Cardiac fibroblast (primary cell): ENCODE measurements at places on chromosomes 5 and 9.

- DNase-seq: no peak
Measured at GRCh38 chr9:121822093-121823085, 171.0 kb downstream of the DAB2IP start.

DNA sequence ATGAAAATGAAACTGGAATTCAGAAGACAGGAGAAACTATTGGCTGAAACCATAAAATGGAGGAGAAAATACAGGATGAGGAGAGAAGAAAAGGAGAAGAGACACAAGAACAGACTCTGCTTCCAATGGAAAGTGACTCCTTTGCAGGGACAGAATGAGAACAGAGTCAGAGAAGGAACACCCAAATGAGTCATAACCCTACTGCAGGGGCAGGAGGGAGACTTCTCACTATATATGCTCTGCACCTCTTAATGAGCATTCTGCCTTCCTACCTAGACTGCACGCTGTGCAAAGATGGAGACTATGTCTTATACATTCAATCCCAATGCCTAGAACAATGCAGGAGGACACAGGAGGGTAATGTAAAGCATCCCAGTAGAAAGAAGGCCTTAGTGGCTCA is 2.1 kb downstream of the SAXO1 start:
- peak; percentile 37 for DNase-seq

DNA sequence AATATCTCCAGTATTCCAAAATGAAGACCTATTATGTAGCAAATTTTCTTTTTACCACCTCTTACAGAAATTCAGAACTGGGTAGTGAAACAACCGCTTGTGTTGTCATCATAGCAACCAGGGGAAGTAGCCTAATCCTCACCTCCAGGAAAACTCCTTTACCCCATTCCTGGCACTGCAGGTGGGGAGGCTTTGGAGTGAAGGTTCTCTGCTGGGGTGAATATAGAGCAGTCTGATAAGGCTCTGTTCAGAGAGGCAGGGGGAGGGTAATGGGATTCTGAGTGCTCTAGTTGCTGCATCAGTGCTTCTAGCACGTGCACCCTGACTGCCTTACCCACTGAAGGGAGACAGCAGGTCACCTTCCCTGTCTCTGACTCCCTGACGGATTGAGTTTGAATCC is 116.2 kb downstream of the MAN2A1 start:
- DNase-seq: no peak

- DNase-seq: no peak
Measured at GRCh38 chr5:147675168-147675567, 107.4 kb downstream of the JAKMIP2 start.

DNA sequence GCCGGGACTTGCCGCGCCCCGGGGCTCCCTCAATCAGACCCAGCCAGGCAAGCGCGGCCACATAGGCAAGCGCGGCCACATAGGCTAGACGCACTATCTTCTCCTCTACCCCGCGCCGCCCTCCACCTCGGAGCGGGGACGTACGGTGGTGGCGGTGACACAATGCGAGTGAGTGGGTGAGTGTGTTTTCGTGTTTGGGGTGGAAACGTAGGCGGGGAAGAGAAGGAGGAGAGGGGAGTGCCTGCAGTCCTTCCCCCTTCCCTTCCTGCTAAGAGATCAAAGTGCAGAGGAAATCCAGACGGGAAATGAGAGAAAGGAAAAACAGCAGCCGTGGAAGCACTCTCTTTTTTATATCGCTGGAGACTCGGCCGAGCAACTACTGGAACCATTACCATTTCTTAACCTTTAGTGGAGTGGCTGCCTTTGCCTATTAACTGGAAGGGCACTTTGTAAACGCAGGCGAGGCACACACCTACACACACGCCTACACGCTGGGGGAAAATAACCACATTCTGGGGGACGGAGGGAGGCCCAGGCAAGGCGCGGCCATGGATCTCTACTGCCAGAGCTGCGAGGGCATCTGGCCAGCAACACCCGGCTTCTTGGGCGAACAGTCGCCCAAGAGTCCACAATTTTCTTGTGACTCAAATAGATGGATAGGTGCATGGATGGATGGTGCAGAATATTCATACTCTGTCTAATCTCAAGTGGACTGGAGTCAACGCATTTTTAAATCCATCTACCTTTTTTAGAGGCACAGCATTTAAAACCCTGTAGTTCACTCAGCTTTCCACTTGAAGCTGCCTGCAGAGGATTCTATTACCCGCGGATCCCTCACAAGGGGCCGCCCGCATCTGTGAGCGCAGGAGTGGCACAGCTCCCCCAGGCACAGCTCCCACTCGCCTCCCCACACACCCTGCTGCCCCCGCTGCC is 2.1 kb downstream of the EDIL3 start:
- peak; percentile 65 for DNase-seq

GRCh38 chr5:219991-220390 is 1.9 kb downstream of the SDHA start:
- peak; percentile 12 for DNase-seq

DNA sequence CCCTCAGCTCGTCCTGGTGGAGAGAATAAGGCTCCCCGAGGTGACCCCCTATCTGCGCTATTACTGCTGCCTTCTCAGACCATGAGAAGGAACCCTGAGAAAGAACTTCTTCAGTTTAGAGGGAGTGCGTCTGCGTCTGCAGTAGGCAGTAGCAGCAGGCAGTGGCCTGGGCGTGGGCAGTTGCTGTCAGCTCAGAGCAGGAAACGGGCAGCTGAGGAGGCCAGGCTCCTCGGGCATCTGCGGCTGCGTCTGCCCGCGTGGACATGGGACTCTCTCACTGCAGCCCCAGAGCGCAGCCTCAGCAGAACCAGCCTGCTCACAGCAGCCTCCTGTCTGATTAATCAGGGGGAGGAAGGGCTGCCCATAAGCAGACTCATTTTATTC is 49.8 kb upstream of the FCN1 start:
- DNase-seq: peak; percentile 1

DNA sequence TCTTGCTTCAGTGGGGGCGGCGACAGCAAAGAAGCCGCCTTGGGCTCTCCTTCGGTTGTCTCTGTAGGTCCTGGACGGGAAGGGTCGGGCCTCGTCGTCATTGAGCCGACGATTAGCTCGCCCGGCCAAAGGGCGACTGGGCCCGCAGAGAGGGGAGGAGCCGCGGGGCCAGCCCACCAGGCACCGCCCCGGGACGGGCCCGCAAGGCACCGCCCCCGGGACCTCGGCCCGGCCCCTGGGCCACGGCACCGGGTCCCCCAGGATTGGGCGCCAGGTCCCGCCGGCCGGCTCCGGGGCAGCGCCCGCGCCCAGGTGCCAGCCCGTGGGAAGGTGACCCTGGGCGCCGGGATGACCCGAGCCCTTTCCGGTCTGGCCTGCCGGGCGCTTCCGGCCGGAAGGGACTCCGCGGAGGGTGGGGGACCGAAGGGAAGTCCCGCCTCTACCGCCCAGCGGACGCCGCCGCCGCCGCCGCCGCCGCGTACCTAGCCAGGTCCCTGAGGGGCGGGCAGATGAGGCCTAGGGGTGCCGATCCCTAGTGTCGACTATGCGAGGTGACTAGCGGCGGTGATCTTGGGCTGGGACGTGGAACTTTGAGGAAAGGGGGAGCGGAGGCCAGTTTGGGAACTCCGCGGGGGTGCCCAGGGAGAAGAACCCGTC is at the start of the genes GBA2 and RGP1:
GBA2 (minus strand) TSS at position 371 of the 657 bp plus-strand sequence. CDS start 524 bp downstream, outside the sequence.
RGP1 (plus strand) TSS at position 430 of the 657 bp plus-strand sequence. CDS start 469 bp downstream, outside the sequence.
- peak; percentile 61 for DNase-seq

DNA sequence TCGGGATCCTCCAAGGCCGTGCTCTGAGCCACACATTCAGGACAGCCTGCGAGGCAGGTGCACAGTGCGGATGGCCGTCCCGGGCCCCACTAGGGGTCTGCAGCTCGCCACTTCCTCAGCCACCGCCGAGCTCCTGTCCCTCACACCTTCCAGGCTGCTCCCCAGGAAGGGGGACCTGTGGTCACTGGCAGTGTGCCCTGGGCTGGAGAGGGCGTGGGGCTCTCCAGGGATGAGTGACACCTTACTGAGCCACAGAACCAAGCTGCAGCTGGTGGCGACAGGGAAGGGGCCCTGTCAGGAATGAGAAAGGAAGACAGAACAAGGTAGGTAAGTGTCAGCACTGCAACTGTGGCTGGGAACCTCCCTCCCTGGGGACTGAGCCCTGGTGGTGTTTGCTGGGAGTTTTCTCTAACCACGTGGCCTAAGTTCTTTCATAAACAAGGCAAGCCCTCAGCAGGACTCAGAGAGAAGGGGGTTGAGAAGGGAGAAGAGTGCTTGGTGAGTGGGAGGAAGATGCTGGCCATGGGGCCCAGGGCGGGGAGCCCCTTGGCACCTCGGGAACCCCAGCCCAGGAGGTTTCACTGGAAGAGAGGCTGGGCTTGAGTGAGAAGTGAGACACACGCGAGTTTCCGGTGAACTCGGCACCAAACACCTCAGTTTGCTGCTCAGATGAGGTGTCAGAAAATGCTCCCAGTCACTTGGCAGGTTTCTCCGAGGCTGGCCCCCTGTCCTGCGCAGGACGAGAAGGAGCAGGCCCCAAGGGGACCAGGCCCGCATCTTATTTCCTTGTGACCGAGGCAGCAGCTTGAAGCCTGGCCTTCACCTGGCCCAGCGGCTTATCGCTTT is 5.2 kb downstream of the IL13 start:
- DNase-seq: no peak

DNA sequence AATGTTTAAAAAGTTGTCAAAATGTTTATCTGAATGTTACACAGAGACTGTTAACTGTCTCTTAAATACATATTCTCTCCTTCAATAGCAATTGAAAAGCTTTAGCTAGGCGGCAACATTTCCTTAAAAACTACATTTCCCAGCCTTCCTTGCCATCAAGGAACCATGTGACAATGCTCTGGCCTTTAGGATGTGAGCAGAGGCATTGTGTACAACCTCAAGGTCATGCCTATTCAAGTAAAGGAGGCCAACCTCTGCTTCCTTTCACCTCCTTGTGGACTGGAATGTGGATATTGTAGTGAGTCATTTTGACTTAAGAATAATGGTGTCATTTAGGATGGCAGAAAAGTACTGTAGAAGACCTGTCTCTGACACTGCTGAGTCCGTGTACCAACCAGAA is 23.7 kb upstream of the MROH2B start:
- DNase-seq: peak; percentile 69

- DNase-seq: no peak
Measured at GRCh38 chr5:175550055-175550805, 71.9 kb downstream of the SFXN1 start.

- DNase-seq: no peak
Measured at GRCh38 chr9:134942011-134942787, 24.5 kb upstream of the FCN1 start.

- DNase-seq: no peak
Measured at GRCh38 chr9:93829271-93830011, 125.7 kb downstream of the BARX1 start.

- no peak for DNase-seq
Measured at GRCh38 chr9:13967438-13967837, 346.5 kb downstream of the NFIB start.

DNA sequence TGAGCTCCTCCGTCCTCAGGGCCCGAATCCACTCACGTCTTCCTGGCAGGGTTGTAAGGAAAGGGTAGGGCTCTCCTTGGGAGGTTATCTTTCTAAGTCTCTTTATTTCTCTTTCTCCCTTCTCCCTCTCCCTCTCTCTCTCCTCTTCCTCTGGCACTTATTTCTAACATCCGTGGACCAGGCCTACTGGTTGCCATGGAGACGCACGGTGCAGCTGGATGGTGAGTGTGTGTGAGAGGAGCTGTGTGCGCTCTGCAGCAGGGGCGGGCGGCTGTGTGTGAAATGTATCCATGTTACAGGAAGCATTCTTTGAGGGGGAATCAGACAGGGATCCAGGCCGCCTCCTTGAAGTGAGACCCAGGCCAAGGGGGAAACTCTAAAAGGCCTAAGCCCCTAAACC is 32.2 kb downstream of the PCDH1 start:
- peak; percentile 75 for DNase-seq

GRCh38 chr9:126834672-126835071 is 25.8 kb upstream of the ZBTB34 start:
- no peak for DNase-seq

GRCh38 chr9:85610074-85610860 is 131.5 kb downstream of the AGTPBP1 start:
- DNase-seq: peak; percentile 89

GRCh38 chr9:80615964-80616363 is 1044.2 kb downstream of the TLE4 start:
- peak; percentile 3 for DNase-seq

DNA sequence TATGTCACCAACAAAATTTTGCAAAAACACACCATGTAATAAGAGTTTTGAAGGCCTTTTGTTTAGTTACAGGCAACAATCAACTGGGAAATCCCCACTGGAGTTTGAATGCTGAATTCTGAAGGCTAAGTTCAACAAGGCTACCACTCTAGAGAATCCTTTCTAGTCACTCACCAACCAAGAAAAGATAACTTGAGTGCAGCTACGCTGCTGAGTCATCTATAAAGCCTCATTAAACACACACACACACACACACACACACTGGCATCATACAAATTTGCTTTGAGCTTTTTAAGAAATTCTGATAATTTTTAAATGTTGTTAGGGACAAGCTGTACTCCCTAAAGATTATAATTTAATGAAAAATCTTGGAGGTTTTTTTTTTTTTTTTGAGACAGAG is 219.6 kb downstream of the DENND1A start:
- DNase-seq: peak; percentile 79

DNA sequence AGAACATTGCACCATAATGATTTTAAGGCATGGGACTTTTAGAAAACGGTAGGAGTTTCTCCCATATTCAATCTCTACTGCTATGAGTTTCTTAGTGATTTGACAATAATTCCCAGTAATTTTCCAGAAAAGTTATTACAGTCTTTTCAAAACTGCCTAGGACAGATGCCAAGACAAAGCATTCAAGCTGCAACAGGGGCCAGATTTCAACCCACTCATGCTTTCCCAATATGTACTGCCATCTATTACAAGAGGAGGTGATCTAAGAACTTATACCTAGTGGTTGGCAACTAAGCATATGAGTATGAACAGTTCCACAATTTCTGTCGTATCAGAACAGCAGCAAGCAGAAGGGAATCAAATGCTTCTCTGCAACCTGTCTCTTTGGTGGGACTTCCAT is 95.1 kb upstream of the TMED7 start:
- DNase-seq: no peak

DNA sequence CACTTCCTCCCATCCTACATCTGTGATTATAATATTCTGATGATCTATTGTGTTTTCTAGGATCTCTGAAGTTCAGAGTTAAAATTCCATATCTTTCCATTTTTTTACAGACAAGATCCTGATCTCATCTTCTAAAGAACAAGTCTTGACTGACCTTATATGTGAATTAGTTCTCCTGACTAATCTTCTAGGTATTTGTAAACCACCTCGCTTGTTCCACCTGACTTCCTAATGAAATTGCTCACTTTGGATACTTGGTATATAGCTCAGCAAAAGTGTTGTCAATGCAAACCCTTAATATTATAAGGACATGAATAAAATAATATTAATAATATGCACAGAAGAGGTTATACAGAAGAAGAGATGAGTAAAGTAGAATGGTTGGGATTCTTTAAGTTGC is 68.2 kb upstream of the NR4A3 start:
- no peak for DNase-seq

DNA sequence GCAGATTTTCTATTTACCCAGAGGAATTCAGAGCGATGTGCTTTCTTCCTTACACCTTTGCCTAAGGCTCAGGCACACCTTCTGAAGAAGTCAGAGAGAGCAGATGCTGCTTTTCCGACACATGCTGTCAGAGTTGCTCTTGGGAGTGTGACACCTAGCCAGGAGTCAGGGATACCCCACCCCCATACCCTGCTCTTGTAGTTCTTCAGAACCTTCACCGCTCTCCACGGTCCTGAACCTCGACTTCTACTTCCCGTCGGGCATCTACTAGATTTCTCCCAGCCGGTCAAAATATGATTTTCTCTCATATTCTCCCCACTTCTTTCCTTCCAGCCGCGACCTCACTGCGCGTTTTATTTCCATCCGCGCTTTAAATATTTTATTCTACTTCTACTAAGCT is 1.7 kb downstream of the GRIN3A start:
- DNase-seq: peak; percentile 27
